Right forelimb (tissue), 1 donor: ENCODE measurements at places on chromosomes 5 and 9.
A peak's percentile ranks its signal among the peaks of the same experiment; 100 is the strongest.

DNA sequence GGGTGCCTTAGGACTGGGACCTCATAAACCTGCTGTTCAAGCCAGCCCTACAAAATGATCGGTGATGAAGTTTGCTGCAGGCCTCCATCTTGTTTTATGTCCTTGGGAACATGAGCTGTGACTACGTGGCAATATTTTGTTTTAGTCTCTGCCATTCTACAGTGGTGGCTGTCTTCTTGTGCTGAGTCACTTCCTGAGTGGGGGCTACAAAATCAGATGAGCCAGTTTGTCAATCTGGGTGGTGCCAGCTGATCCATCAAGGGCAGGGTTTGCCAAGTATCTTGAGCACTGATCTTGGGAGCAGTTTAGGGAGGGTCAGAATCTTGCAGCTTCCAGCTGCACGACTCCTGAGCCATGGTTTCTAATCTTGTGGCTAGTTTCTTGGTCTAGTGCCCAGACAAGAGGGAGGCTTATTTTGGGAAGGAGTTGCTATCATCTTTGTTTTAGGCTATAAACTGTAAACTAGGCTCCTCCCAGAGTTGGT lies 94.7 kb downstream of the YTHDC2 start:
- DNase-seq = no peak

DNA sequence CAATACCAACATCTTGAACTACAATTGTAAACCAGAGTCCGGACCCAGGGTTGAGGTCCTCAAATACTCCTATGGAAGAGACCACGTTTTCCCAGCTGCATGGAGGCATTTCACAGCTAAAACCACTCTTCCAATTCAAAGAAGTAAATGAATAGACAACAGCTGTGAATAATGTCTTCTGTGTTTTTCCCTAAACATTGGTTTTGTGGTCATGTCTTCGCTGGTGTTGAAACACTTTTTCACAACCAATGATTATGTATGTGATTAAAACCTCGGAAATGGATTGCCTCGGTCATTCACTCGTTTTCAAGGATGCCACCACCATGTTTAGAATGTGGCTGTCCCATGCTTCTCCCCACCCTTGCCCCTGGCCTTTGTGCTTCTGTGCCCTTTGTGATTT lies 9.4 kb upstream of the TENT4A start:
- no peak for DNase-seq

- no peak for DNase-seq
Observed at GRCh38 chr5:132477784-132478365, 12.7 kb downstream of the IRF1 start.

DNA sequence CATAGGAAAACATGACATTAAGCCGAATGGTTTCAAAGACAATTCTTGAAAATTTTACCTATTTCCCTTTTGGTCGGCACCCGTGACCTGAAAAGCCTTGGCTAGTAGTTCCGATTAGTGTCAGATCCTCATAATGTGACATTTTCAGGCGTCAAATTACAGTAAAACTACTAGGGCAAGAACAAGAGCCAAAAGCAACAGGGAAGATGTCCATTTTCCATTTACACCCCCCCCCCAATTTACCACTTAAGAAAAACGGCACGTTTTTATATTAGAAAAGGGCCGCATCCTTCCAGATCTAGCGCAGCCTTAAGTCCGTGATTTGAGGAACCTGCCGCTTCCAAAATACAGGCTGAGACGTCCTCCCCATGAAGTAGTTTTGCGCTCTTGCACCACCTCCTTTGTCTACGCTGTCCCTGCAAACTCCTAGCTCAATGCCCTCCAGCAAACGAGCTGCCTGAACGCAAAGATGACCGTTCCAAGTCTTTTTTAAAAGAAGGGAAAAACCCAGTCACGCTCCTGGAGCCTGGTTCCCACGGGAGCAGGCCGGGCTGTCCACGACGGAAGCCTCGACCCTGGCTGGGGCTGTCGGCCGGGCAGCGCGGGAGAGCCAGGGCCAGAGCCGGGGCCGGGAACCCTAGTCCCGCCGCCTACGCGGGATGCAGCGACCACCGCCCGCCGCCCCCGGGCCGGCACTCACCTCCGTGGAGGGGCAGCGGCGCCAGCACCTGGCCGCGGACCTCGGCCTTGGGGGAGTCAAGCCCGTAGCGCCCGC lies 616 bp downstream of the RNF130 start:
- peak; percentile 82 for DNase-seq

DNA sequence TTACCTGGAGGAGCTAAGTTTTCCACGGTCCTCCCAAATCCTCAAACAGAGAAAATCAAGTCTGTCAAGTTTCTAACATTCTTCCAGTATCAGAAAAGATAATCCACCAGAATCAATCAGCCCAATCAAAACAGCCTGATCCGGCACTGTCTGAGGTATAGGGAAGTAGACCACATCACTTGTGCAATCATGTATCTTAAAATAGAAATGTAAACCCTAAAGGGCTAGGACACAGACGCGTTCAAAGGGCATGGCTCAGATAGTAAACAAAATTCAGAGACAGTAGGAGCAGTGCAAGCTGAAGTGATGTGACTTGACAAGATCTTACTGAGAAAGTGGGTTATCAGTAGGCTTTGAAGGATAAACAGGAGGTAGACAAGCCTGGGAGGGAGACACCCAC lies 252.4 kb upstream of the DAPK1 start:
- DNase-seq = no peak

- DNase-seq = no peak
Observed at GRCh38 chr5:29588236-29588635, 1605.2 kb upstream of the CDH6 start.

DNA sequence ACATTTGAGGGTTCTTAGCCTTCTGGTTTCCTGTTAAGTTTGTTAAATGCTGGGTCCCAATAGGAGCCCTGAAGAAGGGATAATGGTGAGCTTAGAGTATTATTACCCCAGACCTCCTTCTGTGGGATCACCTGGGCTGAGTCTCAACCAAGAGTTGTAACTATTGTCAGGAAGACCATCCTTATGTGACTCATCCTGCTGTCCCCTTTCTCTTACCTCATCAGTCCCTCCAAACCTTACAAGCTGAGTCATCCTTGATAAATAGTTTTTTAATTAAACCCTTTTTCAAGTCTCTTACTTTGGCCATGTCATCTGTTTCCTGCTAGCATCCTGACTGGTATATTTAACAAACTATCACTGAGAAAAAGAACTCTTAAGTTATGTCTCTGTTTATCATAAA lies 502.8 kb downstream of the LRRC70 start:
- no peak for DNase-seq

DNA sequence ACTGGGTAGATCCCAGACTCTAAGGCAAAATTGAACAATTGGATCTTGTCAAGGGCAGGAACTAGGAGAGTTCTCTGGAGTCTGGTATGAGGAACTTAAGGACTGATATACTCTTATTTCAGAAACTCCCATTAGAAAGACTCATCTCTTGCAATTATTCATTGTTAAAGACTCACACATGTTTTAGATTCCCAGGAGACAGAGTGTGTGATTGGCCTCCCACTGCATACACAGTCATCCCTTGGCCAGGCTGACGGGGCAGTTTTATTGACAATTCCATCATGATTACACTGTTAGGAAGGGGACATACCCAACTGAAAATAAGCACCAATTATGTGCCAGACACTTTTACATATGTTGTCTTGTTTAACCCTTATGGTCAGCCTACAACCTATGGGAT lies 347.2 kb downstream of the DMAC1 start:
- DNase-seq = no peak

GRCh38 chr5:150107909-150108447 lies 21.6 kb upstream of the CSF1R start:
- DNase-seq = no peak

GRCh38 chr9:14945351-14945750 lies 35.1 kb upstream of the FREM1 start:
- no peak for DNase-seq

- DNase-seq = no peak
Observed at GRCh38 chr5:166127766-166128570, 2163.5 kb upstream of the WWC1 start.

DNA sequence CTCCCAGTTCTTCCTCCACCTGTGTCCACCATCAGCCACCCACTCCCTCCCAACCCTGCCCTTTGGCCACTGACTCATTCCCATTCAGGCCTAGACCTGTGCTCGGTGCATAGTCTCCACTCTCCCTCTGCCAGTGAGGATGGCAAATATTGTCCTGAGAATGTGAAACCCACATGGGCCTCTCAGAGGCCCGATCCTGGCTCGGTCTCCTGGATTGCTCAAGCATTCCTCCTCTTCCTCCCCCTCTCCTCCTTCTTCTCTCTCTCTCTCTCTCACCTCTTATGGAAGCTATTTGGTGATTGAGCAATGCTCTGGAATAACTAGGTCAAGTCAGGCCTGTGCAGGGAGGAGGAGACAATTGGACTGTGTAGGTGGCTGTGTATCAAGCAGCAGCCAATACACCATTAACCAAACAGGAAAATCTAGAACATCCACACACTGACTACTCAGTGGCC lies 99.9 kb downstream of the KLF4 start:
- no peak for DNase-seq

- no peak for DNase-seq
Observed at GRCh38 chr9:85859765-85860164, 81.2 kb upstream of the NAA35 start.

- DNase-seq = no peak
Observed at GRCh38 chr5:128358826-128359225, 179.2 kb downstream of the FBN2 start.

DNA sequence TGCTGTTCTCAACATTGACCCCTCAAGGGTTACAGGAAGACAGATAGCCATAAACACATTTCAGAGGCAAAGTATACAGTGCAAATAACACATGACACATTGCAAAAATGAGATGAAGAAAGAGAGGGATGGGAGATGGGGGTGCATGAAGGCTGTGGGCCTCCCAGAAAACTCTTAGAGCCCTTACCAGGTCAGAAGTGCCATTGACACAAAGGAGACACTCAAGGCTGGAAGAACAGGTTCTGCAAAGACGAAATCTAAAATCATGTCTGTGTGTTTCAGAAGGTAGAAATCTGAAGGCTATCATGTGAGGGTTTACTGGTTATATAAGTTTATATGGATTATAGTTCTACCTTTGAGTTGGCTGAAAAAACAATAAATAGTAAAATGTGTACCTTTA lies 318.8 kb downstream of the BNC2 start:
- DNase-seq = no peak

GRCh38 chr9:127953768-127954505 lies 16.3 kb upstream of the DPM2 start:
- DNase-seq = no peak

DNA sequence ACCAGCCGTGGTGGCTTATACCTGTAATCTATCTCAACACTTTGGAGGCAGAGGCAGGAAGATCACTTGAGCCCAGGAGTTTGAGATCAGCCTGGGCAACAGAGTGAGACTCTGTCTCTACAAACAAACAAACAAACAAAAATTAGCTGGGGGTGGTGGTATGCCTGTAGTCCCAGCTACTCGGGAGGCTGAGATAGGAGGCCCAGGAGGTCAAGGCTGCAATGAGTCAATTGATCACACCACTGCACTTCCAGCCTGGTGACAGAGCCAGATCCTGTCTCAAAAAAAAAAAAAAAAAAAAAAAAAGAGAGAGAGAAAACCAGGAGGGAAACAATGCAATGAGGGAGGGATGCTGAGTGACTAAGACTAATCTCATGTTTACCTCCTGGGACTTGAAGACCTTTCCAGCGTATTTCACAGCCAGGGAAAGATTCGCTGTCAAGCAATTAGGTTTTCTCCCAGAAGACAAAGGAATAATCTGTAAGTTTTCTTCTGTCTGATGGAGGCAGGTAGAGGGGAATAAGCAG lies 51.1 kb upstream of the MIER3 start:
- DNase-seq = no peak

DNA sequence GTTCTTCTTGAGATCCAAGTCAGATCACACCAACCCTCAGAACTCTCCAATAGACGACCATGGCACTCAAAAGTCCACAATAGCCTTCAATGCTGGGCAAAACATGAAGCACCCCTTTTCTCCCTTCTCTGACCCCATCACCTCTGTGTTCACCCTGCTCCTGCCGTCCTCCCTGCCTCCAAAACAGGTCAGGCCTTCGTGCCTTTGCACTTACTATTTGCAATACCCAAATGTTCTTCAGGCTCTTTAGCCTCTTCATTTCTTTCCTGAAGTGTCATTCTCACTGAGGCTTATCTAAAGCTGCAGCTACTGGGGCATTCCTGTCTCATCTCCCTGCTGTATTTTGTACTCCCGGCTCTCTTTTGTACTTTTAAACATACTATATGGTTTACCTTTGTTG lies 2.0 kb upstream of the ROPN1L start:
- DNase-seq = no peak

DNA sequence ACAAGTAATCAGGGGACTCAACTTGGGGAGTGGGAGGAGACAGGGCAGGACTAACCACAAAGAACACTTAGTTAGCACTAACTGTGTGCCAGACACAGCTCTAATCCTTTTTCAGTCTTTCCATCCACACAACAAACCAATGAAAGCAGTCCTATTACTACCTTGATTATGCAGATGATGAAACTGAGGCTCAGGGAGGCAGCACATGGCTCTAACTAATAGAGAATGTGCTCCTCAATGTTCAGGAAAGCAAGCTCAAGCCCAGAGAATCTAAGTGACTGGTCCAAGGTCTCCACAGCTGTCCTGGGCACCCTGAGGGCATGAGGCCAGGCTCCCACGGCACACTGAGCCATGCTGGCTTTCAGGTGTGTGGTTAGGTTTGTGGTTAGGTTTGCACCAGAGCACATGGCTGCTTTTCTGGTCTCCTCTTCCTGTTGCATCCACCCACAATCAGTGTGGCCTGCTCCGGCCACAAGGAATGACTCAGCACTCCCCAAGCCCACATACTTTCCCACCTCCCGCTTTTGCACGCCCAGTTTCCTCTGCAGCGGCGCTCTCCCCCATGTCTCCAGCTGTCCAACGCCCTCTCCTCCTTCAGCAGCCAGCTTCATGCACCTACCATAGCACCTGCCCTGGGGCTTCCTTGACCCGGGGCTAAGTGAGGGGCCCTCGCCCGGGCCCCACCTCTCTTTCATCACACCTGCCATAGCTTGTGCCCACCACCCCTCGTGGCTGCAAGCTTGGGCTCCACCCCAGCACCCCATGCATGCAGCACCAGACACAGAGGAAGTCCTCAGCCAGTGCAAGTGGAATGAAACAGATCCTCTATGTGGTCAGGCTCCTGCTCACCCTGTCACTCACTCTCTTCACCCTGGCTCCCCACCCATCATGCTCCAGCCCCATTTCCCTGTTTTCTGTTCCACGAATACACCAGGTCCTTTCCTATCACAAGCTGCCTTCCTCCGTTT lies 133.1 kb downstream of the GABBR2 start:
- DNase-seq = no peak

GRCh38 chr9:132894346-132894745 lies 15.6 kb downstream of the SPACA9 start:
- no peak for DNase-seq

- DNase-seq = no peak
Observed at GRCh38 chr9:134291452-134291881, 34.8 kb upstream of the RXRA start.

DNA sequence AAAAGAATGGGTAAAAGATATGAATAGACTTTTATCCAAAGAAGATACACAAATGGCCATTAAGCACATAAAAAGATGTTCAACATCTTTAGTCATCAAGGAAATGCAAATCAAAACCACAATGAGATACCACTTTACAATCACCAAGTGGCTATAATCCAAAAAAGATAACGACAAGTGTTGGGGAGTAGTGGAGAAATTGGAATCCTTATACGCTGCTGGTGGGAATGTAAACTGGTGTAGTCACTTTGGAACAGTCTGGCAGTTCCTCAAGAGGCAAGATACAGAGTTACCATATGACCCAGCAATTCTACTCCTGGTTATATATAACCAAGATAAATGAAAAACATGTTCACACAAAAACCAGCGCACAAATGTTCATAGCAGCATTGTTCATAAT lies 234.9 kb downstream of the SPATA31D1 start:
- no peak for DNase-seq

- no peak for DNase-seq
Observed at GRCh38 chr9:76603931-76604570, 145.1 kb downstream of the GCNT1 start.
